ENCODE measurements at places on chromosomes 1 and 21.

- DNase-seq, result no peak
Measured at GRCh38 chr1:34066166-34066565, 98.9 kb downstream of the CSMD2 start.

GRCh38 chr21:45409466-45410150 is 4.6 kb downstream of the COL18A1 start:
- DNase-seq, result no peak

DNA sequence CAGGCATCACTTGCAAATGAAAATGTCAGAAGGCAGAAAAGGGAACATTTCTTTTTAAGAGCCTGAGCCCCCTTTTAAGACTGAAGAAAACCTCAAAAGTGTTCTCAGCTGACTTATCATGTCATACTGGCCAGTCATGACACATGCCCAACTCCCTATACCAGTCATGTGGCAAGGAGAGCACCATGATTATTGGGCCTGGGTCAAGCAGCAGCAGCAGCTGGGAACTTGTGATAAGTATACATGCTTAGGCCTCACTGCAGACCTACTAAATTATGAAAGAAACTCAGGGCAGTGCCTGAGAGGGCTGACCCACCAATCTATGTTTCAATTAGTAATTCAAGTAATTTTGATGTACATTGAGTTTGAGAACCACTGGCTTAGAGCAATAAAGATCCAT is 8.6 kb downstream of the RO60 start:
- no peak for DNase-seq

DNA sequence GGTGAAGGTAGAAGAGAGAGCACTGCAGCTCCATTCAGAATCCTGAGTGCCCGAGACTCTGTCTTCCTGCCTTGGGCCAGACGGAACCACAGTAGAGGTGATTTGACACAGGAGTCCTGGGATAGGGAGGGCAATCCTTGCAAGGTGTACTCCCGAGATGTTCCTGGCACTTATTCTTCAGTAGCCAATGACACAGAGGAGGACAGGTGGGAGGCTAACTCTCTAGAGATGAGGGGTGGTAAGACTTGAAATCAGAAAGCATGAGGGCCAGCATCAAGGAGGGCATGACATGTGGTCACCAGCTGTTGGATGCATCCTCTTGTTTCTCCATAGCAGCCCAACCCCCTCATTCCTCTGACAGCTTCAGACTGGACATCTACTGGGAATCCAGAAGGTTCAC is 56.3 kb downstream of the CSMD2 start:
- DNase-seq, result no peak

GRCh38 chr21:44434568-44434925 is 20.8 kb upstream of the LRRC3 start:
- no peak for DNase-seq

DNA sequence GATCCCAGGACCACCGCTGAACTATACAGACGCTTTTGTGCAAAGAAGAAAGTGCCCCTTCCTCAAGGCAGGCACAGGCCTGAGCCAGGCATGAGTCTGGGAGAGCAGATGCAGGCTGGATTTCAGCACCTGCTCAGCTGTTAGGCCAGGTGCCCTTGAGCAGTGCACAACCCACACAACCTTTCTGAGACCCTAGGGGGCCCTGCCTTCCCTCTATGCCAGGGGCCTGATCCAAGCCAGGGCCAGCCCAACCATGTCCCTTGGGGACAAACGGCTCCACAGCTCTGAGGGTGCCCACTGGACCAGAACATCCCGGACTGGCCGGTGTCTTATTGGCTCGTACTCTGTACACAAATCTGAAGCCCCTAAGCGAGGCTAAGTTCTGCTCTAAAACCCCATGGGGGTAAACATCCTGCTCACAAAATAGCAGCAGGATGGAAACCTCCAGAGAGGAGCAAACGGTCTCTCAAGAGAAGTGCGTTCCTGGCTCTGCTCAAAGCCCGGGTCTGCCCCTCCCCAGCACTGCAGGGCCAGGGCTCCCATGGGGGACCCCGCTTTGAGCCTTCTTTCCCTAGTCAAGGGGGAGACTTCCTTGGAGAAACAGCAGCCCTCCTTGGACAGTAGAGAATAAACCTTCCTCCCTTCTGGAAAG is 275.1 kb downstream of the NPHP4 start:
- no peak for DNase-seq

GRCh38 chr1:68164918-68165317 is 67.4 kb downstream of the WLS start:
- no peak for DNase-seq

DNA sequence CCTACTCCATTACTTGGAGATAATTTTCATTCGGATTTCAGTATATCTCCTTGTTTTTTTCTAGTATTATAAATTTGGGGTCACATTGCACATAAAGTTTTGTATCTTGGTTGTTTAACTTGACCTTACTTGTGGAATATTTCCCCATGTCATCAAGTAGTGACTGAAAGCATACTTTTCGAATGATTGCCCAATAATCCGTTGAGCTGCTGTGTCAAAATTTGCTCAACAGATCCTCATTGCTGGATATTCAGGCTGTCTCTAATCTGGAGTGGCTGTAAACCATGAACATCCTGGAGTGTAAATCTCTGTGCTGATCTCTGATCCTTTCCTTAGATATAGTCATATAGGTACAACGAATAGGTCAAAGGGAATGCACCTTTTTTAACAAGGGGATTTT is 4.9 kb downstream of the NIPAL3 start:
- DNase-seq, result no peak

DNA sequence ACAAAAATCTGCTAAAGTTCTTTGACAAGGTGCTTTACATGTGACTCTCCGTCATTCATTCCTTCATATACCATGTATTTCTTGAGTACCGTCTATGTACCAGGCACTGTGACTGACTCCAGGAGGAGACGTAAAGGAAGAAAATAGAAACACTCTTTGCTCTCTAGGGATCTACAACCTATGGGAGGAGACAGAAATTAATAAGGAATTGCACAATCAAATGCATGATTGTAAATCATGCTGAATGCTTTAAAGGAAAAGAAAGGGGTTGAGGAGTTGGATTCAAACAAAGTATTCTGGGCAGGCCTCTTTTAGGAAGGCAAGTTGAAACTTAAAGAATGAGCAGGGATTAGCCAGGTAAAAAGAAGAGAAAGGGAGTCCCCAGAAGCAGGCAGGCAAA is 239.1 kb upstream of the FGGY start:
- DNase-seq, result no peak

DNA sequence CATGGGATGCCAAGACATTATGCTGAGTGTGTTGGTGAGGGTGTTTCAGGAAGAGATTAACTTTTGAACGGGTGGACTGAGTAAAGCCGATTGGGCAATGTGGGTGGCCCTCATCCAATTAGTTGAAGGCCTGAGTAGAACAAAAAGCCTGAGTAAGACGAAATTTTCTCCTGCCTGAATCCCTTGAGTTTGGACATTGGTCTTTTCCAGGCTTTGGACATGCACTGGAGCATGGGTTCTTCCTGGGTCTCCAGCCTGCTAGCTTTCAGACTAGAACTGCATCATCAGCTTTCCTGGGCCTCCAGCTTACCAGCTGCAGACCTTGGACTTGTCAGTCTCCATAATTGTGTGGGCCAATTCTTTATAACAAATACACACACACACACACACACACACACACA is 63.6 kb downstream of the NIBAN1 start:
- DNase-seq, result no peak

- DNase-seq, result peak; percentile 22
Measured at GRCh38 chr1:231274119-231274825, 33.3 kb downstream of the GNPAT start.

GRCh38 chr21:21612466-21612865 is 614.3 kb downstream of the NCAM2 start:
- no peak for DNase-seq

DNA sequence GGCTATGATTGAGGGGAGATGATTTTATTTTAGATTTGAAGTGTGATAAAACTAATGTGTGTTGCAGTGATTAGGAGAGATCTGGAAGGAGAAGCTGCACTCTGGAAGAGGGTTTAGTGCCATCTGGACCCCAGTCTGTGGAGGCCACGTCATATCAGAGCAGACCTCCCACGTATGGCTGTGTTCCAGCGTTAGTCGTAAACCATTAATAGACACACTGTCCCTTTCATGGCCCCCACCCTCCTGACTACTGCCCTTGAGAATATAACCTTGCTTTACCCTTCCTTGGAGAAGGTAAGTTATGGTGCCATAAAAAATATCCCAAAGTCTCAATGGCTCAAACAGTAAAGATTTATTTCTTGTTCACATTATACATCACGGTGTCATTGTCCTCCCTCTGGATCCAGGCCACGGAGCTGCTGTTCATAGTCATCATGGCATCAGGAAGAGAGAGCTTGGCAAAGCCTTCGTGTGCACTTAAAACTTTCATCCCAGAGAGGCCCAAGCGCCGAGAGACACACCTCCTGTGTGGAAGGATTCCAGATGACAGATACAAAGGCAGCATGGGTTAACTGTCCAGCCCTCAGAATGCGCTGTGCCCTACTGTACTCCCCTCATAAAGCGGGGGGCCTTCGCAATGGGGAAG is 33.2 kb downstream of the RHOU start:
- no peak for DNase-seq

- DNase-seq, result no peak
Measured at GRCh38 chr1:111598544-111598943, 21.0 kb upstream of the RAP1A start.

- no peak for DNase-seq
Measured at GRCh38 chr1:7517611-7518330, 253.3 kb upstream of the VAMP3 start.

GRCh38 chr1:232553050-232553754 is 76.7 kb downstream of the SIPA1L2 start:
- DNase-seq, result no peak

- no peak for DNase-seq
Measured at GRCh38 chr1:65471861-65472332, 51.4 kb downstream of the LEPR start.

DNA sequence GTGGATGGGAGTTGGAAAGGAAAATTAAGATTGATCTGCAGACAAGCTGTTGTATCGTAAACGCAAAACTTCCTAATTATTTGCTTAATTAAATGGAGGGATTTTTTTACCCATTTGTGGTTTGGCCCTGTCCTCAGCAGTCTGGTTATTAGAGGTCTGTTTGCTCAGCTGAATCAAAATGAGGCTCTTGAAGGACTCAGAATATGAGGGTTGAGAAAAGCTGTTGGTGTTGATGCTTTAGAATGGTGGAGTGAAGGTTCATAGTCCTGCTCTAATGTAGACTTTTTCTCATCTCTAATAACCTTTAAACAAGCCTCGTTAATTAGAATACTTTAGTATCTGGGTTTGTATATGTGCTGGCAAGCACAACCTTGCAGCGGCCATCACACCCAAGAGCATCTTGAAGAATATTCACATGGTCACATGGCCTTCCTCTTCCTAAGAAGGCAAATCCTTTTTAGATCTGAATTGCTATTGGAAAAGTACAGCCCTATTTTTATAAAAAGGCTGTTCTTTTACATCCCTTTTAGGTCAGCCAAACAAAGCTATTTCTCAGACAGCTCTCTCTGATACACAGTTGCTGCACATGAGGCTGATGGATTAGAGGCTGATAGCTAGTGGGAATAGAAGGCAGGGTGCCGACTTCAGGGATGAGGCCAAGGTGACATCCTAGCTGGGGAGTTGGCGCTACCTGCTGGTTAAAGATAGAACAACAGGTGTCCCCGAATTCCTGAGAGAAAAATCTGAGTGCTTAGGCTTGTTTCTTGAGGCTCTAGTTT is 53.8 kb downstream of the MACF1 start:
- DNase-seq, result peak; percentile 48

GRCh38 chr1:33455539-33456501 is 16.6 kb upstream of the ZSCAN20 start:
- peak; percentile 8 for DNase-seq

GRCh38 chr1:245045087-245045881 is 109.5 kb upstream of the KIF26B start:
- no peak for DNase-seq

DNA sequence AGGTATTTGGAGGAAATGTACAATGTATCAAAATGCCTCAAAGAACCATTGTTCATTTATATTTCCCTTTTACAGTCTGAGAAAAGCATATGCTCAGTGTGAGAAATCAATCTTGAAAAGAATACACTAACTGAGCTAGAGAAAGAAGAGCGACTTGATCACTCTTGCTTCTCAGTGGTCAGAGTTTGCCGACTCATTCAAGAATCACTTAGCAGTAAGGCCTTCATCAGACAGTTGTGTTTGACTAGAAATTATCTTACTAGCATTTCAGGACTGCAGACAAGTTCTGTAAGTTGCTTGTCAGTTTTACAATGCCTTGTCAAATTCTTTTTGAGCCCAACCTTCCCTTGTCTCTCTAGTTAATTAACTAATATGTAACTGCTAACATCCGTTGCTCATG is 12.9 kb downstream of the RGS18 start:
- DNase-seq, result no peak
